ENCODE measurements at places on chromosomes 7 and 10.

- no peak for DNase-seq
Measured at GRCh38 chr7:151796091-151796870, 80.6 kb downstream of the PRKAG2 start.

- DNase-seq, result no peak
Measured at GRCh38 chr7:22447762-22448161, 52.2 kb downstream of the STEAP1B start.

DNA sequence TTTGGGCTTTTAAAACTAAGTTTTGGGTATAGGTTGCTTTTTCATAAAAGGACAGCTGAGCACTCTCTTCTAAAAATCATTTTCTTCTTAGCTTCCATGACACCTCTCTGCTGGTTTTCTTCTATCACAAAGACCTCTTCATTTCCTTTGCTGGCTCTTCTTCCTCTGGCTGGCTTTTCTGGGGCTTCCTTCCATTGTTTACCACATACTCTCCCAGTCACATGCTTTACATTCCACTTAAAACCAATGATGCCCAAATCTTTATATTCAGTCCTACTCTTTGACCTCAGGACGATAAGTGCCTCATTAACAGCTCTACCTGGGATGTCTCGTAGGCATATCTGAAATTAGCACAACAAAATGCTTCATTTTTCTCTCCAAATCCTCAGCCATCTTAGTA lies 26.8 kb downstream of the FAM133B start:
- DNase-seq, result no peak

GRCh38 chr10:67306588-67307205 lies 380.9 kb downstream of the LRRTM3 start:
- DNase-seq, result no peak

- DNase-seq, result no peak
Measured at GRCh38 chr7:139396323-139396951, 36.7 kb downstream of the LUC7L2 start.

DNA sequence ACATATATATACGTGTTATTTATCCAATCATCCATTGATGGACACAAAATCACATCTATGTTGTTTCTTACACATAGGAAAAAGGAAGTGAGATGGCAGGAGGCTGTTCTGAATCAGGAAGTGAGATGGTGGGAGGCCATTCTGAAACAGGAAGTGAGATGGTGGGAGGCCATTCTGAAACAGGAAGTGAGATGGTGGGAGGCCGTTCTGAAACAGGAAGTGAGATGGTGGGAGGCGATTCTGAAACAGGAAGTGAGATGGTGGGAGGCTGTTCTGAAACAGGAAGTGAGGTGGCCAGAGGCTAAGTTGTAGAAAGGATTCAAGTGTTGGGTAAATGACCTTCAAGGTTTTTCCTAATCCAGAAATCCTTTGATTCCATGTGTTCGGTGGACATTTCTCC lies 921.5 kb downstream of the TYW1 start:
- DNase-seq, result no peak

GRCh38 chr7:39379416-39379815 lies 186.8 kb upstream of the YAE1 start:
- no peak for DNase-seq

DNA sequence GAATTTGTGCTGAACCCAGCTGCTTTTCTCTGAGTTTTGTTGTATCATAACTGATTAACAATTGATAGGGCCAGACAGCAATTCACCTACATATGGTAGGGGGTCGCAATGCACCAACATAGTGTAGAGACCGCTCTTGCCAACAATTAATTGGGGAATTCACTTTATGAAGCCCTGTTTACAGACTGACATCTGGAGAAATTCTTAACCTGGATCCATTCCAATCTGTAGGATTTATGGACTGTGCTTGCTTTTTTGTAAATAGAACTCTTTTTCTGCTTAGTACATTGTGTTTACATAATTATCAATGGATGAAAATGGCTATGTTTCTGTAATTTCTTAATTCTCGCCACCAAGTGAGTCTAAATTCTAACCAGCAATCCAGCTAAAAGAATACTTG lies 311.7 kb upstream of the BMPER start:
- DNase-seq, result no peak

GRCh38 chr10:81943583-81943982 lies 68.6 kb downstream of the NRG3 start:
- DNase-seq, result no peak

GRCh38 chr10:74453169-74453568 lies 302.1 kb downstream of the ADK start:
- no peak for DNase-seq

GRCh38 chr7:115618676-115619075 lies 411.9 kb downstream of the TFEC start:
- DNase-seq, result no peak

DNA sequence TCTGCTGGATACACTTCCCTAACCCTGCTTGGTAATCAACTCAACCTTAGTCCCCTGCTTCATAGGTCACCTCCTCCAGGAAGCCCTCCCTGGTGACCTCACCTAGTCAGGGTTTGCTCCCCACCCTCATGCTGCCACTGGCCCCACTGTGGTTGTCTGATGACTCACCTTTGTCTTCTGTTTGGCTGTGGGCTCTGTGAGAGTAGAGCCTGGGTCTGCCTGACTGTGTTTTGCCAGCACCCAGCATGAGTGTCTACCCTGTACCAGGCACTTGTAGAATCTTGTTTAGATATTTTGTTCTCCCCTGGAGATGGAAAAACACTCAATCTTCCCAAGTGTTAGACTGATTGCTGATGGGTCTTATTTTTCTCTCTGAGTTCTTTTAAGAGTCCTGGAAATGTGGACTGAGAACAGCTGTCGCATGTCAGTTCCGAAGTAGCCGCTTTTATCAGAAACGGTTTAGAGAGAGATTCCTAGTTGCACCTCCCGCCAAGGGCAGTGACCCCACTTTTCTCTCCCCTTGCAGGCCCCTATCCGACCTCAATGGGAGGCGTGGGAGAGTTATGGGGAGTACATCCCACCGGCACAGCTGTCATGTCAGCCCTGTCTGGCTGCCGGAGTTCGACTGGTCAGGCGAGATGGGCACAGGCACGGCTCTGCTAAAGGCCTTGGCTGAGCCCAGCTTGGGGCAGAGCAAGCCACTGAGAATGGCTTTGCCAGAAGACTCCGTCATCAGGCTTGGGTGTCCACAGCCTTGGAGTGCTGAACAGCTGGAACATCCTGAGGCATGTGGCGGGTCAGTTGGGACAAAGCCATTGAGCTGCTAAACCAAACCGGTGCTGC lies 134.3 kb downstream of the GRK5 start:
- no peak for DNase-seq

- DNase-seq, result no peak
Measured at GRCh38 chr7:100413346-100413745, 15.2 kb downstream of the ZCWPW1 start.

DNA sequence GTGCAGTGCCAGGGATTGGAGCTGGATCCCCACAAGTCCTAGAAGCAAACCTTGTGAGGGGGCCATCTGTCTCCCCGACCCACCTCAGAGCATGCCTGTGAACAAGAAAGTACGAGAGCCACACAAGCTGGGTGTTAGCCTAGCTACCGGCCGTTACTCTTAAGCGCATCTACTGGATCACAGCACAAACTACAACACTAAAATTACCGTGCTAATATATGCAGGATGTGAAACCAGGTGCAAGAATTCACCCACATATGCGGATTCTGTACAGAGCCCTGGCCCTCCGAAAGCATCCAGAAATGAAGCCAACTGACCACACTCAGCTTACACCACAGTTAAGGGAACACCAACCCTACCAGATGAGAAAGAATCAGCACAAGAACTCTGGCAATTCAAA lies 16.0 kb upstream of the PRSS1 start:
- DNase-seq, result no peak

DNA sequence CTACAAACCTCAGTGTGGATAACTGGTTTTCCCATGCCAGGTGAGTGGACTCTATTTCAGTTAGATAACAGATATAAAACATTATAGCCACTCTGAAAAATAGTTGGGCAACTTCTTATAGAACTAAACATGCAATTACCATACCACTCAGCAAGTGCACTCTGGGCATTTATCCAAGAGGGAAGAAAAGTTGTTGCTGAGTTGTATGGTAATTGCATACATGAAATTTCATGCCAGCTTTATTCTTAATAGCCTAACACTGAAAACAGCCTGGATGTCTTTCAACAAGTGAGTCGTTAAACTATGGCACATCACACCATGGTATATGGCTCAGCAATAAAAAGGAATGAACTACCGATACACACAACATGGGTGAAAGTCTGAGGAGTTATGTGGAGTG lies 10.6 kb upstream of the UPP1 start:
- DNase-seq, result no peak

DNA sequence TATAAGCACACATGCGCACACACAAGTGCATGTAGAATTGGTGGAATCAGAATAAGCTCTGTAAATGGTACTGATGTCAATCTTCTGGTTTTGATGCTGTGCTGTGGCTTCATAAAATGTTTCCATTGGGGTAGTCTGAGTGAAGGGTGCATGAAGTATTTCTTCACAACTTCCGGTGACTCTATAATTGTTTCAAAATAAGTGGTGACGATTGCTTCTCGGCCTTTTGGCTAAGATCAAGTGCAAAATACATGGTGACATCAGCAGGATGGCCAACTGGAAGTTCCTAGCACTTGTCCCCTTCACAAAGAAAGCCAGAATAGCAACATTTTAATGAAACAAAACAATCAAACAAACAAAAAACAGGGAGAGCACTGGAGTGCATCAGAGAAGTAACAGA lies 41.6 kb upstream of the CAMK2B start:
- no peak for DNase-seq

DNA sequence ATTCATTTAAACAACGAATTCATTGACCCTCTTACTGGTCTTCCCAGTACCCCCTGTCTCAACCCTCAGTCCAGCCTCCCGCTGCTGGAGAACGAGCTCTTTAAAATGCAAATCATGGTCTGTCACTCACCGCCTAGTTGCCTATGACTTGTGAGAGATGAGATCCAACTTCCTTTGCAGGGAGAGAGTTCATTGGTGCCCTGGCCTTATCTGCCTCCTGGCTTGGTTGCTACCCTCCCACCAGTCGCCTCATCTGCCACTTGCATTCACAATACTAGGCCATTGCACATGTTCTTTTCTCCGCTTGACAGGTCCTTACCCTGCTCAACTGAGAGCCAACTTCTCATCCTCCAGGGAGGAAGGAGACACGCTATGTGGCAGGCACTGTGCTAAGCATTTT lies 54.0 kb upstream of the MXI1 start:
- DNase-seq, result no peak

GRCh38 chr7:158414486-158414961 lies 173.1 kb downstream of the PTPRN2 start:
- no peak for DNase-seq

- peak; percentile 53 for DNase-seq
Measured at GRCh38 chr7:148883266-148884048, 634 bp downstream of the EZH2 start.

GRCh38 chr7:21192657-21193056 lies 235.2 kb upstream of the SP4 start:
- no peak for DNase-seq

DNA sequence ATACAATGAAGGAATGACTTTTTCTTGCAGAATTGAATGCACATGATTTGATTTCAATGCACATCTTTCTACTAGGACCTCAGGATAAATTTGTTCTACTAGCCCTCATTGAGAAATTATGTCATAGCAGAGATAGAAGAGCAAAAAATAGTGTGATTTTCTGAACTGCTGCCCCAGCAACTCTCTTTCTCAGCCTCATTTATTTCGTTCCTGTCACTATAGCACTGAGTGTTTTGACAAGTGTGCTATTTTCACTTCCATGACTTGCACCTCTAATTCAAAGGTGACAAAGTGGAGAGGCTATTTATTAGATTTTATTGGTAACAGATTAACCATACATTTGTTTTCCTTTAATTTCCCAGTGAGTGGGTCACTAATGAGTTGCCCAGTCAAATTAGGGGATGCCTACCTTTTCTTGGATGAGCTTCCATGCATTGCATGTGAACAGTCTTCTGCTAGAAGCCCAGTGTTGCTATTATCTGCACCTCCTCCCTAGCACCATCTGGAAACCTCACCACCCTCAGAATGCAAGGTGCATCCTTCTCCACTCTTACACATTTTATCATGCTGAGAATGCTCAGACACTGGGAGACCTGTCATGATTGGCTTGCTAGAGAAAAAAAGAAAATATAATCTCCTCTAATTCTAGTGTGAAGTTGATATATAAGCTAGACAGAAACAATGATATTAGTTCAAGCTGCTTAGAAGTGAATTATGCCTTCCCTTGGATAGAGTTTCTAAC lies 119.6 kb upstream of the CTTNBP2 start:
- DNase-seq, result no peak

GRCh38 chr7:52826515-52827265 lies 208.7 kb upstream of the POM121L12 start:
- DNase-seq, result no peak

- no peak for DNase-seq
Measured at GRCh38 chr7:157239571-157240270, 97.1 kb upstream of the DNAJB6 start.

- DNase-seq, result no peak
Measured at GRCh38 chr10:22702348-22702747, 12.0 kb downstream of the PIP4K2A start.

Data from activated B cell treated with CpG ODN at 0.5 μM for 24 hours (primary cell).